ENCODE measurements at places on chromosomes 12 and 14. TPM values are rescaled to one million over a fixed set of nuclear protein-coding genes. Genes with fewer than 3 reads are reported as not detected.

Gene LGR5
- total RNA-seq, result 0.55 TPM

Gene ZFHX2
- 26.2 TPM for total RNA-seq

Gene MSI1
- 64.5 TPM for total RNA-seq

Gene PTHLH
- total RNA-seq, result not detected

- no peak for DNase-seq
- H3K4me3 ChIP-seq, result no peak overlapping the region
- peaks cover 38% of the 10 kb centered on the region for H3K4me1 ChIP-seq
- H3K27ac ChIP-seq, result peak overlapping the region; percentile 70
- no peaks in the 10 kb centered on the region for H3K36me3 ChIP-seq
Observed at GRCh38 chr12:57452181-57452936, 2.7 kb upstream of the INHBE start.

GRCh38 chr12:6394398-6394797 is 10.4 kb downstream of the LTBR start:
- H3K27ac ChIP-seq, result no peak overlapping the region
- DNase-seq, result no peak
- H3K4me1 ChIP-seq, result peaks cover 19% of the 10 kb centered on the region

GRCh38 chr12:98291828-98292227 is 223.6 kb upstream of the TMPO start:
- H3K27me3 ChIP-seq, result no peaks in the 10 kb centered on the region
- DNase-seq, result no peak
- peaks cover 26% of the 10 kb centered on the region for H3K4me1 ChIP-seq
- H3K36me3 ChIP-seq, result no peaks in the 10 kb centered on the region
- no peak overlapping the region for H3K27ac ChIP-seq

DNA sequence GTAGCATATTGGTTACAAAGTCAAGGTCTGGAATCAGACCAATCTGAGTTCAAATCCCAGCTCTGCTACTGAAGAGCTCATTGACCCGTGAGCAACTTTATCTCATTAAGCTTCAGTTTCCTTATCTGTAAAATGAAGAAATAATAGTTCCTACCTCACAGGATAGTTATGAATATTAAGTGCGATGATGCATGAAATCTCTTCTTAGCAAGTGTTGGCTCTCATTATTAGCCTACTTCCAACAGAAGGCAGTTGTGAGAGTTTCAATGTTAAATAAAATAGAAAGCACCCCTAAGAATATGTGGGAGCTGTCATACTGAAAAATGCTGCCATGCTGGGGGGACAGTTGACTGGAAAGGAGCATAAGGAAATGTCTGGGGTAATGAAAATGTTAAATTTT is 39.0 kb upstream of the ITPR2 start:
- no peak overlapping the region for H3K4me3 ChIP-seq
- H3K36me3 ChIP-seq, result no peaks in the 10 kb centered on the region
- no peaks in the 10 kb centered on the region for H3K27me3 ChIP-seq
- no peak overlapping the region for H3K27ac ChIP-seq
- no peaks in the 10 kb centered on the region for H3K4me1 ChIP-seq
- no peak for DNase-seq

GRCh38 chr12:2976581-2976996 is 17.4 kb downstream of the TEAD4 start:
- peak overlapping the region; percentile 84 for H3K27ac ChIP-seq
- H3K27me3 ChIP-seq, result no peaks in the 10 kb centered on the region
- peaks cover 19% of the 10 kb centered on the region for H3K36me3 ChIP-seq
- DNase-seq, result peak; percentile 29

DNA sequence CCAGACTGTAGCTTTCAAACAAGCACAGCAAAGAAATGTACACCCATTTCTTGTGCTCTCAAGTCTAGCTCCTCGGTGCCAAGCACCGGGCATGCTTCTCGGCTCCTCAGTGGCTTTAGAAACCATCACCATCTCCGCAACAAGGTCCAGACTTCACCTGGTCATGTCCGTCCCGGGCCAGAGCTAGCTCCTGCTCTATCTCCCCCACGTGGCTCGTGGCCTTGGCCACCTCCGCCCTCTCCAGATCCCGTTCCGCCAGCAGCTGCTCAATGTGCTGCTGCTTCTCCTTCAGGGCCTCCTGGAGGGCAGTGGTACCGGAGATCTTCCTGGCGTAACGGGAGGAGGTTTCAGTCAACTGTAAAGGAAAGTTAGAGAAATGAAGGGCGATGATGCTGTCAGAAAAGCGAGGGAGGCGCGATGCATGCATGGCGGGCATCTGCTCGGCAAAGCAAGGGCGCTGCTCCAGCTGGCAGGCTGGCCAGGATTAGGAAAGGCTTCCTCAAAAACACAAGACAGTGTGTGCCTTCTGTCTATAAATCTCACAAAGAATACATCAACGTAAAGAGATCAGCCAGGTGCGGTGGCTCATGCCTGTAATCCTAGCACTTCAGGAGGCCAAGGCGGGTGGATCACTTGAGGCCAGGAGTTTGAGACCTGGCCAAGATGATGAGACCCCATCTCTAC is 67.4 kb downstream of the CLIP1 start:
- no peak for DNase-seq
- H3K4me3 ChIP-seq, result no peak overlapping the region
- peaks cover 20% of the 10 kb centered on the region for H3K36me3 ChIP-seq
- H3K27ac ChIP-seq, result no peak overlapping the region

- peak; percentile 16 for DNase-seq
- H3K4me1 ChIP-seq, result peaks cover 17% of the 10 kb centered on the region
Observed at GRCh38 chr12:45464699-45465098, 248.8 kb downstream of the ANO6 start.

DNA sequence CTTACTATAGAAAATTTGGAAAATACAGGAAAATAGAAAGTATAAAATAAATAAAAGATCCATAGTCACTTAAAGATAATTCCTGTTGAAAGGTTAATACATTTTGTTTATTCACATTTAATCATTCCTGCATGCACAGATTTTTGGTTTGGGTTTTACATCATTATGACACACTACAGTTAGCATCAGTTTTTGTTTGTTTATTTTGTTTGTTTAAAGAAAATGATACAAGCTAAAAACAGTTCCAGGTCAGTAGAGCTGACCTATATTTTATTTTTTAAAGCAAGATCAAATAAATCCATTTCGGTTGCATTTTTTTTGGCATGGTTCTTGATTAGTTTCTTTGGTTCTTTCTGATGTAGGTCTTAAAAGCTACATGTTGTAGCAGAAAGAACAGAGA is 68.8 kb upstream of the CCDC91 start:
- DNase-seq, result no peak
- no peaks in the 10 kb centered on the region for H3K4me1 ChIP-seq
- H3K27me3 ChIP-seq, result no peaks in the 10 kb centered on the region
- no peak overlapping the region for H3K4me3 ChIP-seq
- no peaks in the 10 kb centered on the region for H3K36me3 ChIP-seq

DNA sequence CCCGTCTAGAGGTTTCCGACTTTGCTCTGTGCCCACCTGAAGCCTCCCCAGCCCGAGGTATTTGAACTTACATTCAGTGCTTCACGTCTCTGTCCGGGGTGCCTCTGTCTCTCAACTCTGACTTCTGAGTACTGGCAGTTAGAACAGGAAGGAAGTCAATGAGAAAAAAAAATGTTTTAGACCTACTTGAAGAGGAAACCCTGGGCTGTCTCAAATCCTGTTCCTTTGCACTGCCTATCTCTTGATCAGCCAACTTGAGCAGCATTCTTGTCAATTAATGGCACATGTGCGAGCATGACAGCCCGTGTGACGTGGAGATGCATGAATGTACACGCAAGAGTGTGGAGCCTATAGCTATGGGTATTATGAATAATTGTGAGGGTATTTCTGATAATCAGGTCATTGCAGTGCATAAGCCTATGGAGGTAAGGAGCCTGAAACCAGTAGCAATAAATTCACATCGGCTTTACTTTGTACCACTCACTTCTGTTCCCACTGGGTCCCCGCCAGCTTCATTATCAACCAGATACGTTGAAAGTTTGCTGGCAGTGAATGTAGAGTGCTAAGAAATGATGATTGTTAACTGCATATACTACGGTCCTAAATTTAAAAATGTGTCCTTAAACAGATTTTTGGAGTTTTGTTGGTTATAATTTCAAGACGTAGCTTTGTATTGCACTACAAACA is at the start of gene ARHGDIB:
ARHGDIB (minus strand) TSS at position 136 of the 687 bp plus-strand sequence. CDS start 10,889 bp downstream, outside the sequence.
- H3K36me3 ChIP-seq, result no peaks in the 10 kb centered on the region
- no peaks in the 10 kb centered on the region for H3K27me3 ChIP-seq
- H3K27ac ChIP-seq, result no peak within 1 kb of the TSS
- peaks cover 31% of the 10 kb centered on the region for H3K4me1 ChIP-seq

- H3K4me1 ChIP-seq, result peaks cover 7% of the 10 kb centered on the region
- no peak overlapping the region for H3K27ac ChIP-seq
- H3K27me3 ChIP-seq, result peaks cover 3% of the 10 kb centered on the region
- H3K4me3 ChIP-seq, result no peak overlapping the region
Observed at GRCh38 chr12:116903818-116904217, 6.9 kb upstream of the FBXW8 start.

DNA sequence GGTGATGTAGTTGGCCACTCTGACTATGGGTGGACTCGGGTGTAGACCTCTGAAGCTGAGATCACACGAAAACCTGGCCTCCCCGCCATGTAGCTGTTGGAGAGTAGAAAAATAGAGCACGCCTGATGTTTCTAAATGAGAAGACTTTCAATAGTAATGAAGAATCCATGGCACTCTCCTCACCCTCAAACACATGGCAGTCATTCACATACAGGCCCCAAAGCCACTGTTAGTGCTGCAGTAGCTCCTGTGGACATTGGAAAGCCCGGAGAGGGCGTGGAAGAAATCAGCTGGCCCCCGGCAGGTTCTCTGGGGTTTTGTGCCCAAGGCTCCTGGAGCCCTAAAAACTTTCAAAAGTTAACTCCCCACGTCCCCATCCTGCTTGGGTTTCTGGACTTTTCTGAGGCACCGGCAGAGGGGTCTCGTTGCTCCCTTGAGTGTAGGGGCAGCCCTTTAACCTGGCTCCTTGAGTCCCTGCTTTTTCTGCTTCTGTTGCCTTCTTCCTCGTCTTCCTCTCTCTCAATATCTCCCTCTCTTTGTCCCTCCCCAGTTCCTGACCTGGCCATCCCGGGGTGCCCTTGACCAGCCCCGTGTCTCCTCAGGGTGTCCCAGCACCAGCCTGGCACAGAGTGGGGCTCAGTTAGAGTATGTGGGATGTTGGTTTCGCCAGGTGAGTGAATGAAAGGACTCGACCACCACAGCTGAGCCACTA is 8.3 kb downstream of the MEG3 start:
- H3K27ac ChIP-seq, result no peak overlapping the region
- no peak for DNase-seq
- no peak overlapping the region for H3K4me3 ChIP-seq
- peaks cover 56% of the 10 kb centered on the region for H3K4me1 ChIP-seq
- peaks cover 50% of the 10 kb centered on the region for H3K36me3 ChIP-seq
- peaks cover 4% of the 10 kb centered on the region for H3K27me3 ChIP-seq

DNA sequence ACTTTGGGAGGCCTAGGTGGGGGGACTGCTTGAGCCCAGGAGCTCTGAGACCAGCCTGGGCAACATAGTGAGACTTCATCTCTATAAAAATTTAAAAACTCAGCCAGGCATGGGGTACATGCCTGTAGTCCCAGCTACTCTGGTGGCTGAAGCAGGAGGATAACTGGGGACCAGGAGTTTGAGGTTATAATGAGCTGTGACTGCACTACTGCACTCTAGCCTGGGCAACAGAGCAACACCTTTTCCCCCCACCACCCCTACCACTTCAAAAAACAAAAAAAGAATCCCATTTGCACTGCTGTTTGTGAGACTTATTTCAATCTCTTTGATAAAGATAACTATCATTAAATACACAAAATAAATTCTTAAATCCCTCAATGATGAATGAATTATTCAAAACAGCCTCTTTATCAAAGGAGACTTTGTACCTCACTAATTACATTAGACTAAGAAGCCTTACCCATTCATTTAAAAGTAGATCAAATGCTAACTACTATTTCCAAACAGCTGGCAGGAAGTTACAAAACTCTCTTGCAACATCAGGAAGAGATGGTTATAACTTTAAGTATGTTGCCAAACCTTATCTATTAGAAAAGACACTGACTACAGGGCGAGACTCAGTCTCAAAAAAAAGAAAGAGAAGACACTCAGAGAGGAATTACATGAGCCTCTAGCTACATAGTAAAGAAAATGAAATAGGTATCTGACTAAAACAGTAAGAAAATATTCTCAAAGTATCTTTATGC is 14.7 kb downstream of the BLTP3B start:
- H3K27me3 ChIP-seq, result no peaks in the 10 kb centered on the region
- DNase-seq, result no peak
- H3K27ac ChIP-seq, result no peak overlapping the region
- H3K36me3 ChIP-seq, result peaks cover 7% of the 10 kb centered on the region
- H3K4me1 ChIP-seq, result peaks cover 18% of the 10 kb centered on the region
- H3K4me3 ChIP-seq, result no peak overlapping the region

GRCh38 chr12:56629459-56630179 is 507 bp downstream of the BAZ2A start:
- DNase-seq, result no peak
- H3K36me3 ChIP-seq, result peaks cover 13% of the 10 kb centered on the region
- H3K4me1 ChIP-seq, result peaks cover 55% of the 10 kb centered on the region
- peak overlapping the region; percentile 66 for H3K27ac ChIP-seq
- H3K4me3 ChIP-seq, result peak overlapping the region; percentile 92

- peaks cover 23% of the 10 kb centered on the region for H3K4me1 ChIP-seq
- no peaks in the 10 kb centered on the region for H3K27me3 ChIP-seq
- H3K27ac ChIP-seq, result no peak overlapping the region
- no peak for DNase-seq
- H3K36me3 ChIP-seq, result peaks cover 14% of the 10 kb centered on the region
Observed at GRCh38 chr12:66756631-66757030, 77.8 kb upstream of the GRIP1 start.

GRCh38 chr14:35245051-35245450 is 47.1 kb upstream of the PSMA6 start:
- H3K27ac ChIP-seq, result no peak overlapping the region
- no peak for DNase-seq

DNA sequence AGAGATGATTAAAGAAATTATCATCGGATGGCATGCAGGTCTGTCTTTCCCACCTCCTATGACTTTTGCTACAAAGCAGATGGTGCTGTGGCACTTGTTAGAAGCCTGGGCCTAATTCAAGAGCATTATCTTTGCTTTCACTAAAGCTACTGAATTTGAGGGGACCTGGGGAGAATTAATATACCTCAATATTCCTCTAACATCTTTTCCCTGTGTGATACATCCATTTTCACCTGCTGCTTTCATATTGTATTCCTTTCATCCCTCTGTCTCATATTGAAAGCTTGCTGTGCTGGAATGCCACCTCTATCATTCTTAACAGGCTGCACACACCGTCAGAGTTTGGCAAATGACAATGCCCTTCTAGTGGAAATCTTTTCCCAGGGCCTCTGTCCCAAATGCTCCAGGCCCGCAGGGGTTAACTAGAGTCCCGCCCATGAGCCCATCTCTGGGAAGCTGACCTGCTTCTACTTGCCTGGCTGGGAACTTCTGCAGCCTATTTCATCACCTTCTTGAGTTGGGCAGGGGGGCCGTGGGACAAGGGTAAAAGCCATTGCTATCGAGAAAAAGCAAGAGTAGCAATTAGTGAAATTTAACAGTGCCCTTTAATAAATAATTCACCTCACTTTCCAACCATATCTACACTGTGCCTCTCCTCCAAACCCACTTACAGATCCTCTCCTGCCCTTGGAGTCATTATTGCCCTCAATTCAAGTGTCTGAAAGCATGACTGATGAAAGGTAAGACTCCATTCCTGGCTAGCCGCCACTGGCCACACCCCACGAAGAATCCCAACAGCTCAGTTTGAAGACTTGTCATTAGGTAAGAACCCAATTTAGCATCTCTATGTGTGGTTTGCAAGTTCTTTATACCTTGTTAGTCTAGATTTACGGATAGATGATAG is 126.7 kb upstream of the BTG1 start:
- no peaks in the 10 kb centered on the region for H3K27me3 ChIP-seq
- no peak overlapping the region for H3K27ac ChIP-seq
- DNase-seq, result peak; percentile 31
- no peaks in the 10 kb centered on the region for H3K36me3 ChIP-seq

- peaks cover 7% of the 10 kb centered on the region for H3K36me3 ChIP-seq
- H3K27ac ChIP-seq, result peak overlapping the region; percentile 76
- DNase-seq, result no peak
- H3K4me3 ChIP-seq, result no peak overlapping the region
- H3K27me3 ChIP-seq, result no peaks in the 10 kb centered on the region
Observed at GRCh38 chr12:124498275-124499189, 68.9 kb downstream of the NCOR2 start.
